ENCODE measurements at places on chromosomes 1 and 21. TPM values are rescaled to one million over a fixed set of nuclear protein-coding genes. Genes with fewer than 3 reads are reported as not detected.
A peak's percentile ranks its signal among the peaks of the same experiment; 100 is the strongest.

Gene GJB3
- total RNA-seq, result not detected

Gene MYOC
- total RNA-seq, result not detected

Gene ENO1
- total RNA-seq, result 357 TPM

DNA sequence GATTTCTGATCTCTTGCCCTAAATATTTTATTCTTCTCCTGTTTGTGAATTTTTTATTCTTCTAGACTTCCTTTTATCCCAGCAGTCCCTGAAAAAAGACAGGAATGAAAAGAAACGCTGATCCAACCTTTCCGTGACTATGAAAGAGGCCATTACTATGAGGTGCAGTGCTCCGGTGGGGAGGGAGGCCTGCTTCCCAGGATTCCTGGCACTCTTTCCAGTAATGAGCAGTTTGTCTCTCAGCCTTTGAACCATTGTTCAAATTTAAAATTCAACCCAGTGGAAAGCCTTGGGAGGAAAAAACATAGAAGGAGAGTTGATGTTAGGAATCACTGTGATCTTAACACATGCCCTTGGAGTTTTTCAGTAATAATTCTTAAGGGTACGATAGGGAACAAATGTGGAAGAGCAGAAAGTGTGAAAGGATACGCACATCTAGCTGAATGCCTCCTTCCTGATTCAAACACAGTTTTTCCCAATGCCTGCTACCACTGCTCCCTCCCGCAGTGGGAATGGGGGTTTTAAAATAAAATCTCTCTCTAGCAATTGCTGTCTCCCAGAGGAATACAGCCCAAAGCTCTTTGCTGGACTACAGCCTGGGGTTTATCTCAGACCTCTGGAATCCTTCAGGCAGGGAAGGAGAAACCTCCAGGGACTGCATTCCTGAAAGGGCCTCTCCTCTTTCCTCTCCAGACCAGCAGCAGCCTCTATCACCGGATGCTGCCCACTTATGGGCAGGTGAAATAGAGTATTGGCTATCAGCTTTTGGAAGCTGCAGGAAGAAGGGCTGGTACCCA, 6.1 kb downstream of the IER5 start:
- DNase-seq, result no peak

Gene LCE2A
- not detected for total RNA-seq

Gene MARCKSL1
- 912 TPM for total RNA-seq

- peak; percentile 56 for DNase-seq
Measured at GRCh38 chr1:151327903-151328674, 873 bp upstream of the PI4KB start.

Gene RIMKLA
- 4.1 TPM for total RNA-seq

Gene COL16A1
- total RNA-seq, result 52.2 TPM

Gene CDCA8
- 10.4 TPM for total RNA-seq

- DNase-seq, result peak; percentile 81
Measured at GRCh38 chr1:235327559-235328270, at the start of gene ARID4B. Gene ARID4B, minus strand, starts transcription at chr1:235328179. Its CDS starts 1,260 bp downstream, at chr1:235326919.

- DNase-seq, result no peak
Measured at GRCh38 chr1:87106144-87106543, 191.7 kb downstream of the HS2ST1 start.

Gene CD101
- total RNA-seq, result 3.2 TPM

Gene TRNP1
- 13.9 TPM for total RNA-seq

- DNase-seq, result no peak
Measured at GRCh38 chr1:74161497-74161896, 36.5 kb downstream of the LRRIQ3 start.

Gene OVAAL
- total RNA-seq, result not detected

- DNase-seq, result no peak
Measured at GRCh38 chr1:32501865-32502264, 37.0 kb downstream of the ZBTB8B start.

GRCh38 chr1:45929257-45929687, 125.9 kb downstream of the MAST2 start:
- DNase-seq, result no peak

DNA sequence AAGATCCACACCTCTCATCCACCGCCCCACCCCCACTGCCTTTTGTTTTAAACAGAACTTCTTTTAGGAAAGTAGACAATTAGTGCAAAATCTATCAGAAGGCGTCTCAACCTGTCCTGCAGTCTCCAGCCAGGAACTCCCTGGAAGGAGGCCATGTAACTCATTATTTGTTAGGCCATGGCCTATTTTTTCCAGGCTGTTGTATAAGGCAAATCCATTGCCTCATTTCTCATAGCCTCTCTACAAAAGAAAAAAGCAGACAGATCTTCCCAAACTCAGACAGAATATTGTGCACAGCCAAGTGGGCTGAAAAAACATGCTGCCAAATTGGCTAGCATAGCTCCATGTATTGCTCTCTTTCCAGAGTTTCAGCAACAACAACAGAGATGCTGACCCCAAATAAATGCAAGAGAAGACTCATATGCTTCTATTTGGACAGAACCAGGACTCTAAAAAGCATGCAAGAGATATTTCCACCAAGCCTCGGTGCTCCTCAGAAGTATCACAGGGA, 770.7 kb upstream of the CXADR start:
- DNase-seq, result no peak

DNA sequence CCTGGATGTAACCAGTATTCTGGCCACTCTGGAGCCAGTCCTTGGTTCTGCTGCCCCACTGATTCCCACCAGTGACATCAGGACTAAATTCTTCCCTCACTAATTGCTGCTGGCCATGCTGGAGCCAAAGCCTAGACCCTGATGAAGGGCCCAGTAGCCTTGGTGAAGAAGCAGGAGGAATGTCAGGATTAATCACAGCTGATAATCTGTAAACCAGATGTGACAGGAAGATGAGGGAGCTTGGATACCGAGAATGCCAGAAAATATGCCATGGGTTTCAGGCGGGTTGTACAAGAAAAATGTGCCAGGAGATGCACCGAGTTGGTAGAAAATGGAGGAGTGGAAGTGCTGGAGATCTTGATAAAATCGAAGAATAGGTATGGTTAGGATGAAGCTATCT, 119.0 kb upstream of the PPP2R5A start:
- no peak for DNase-seq

DNA sequence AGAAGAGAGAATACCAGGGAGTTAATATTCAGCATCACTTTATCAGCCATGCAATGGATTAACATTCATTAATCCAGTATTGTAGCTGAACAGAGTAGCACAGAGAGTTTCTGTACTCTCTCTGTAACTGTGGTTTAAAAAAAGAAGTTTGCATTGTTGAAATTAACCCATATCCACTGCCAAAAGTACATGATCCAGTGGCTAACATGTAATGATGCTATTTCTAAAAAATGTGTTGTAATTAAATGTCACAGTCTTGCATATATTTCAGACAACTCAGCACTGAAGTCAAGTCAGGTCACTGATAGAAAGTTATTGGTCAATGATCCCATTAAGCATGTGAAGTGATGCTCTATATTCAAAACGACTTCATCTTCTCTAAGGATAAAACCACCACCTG, 141.3 kb downstream of the NRIP1 start:
- no peak for DNase-seq

DNA sequence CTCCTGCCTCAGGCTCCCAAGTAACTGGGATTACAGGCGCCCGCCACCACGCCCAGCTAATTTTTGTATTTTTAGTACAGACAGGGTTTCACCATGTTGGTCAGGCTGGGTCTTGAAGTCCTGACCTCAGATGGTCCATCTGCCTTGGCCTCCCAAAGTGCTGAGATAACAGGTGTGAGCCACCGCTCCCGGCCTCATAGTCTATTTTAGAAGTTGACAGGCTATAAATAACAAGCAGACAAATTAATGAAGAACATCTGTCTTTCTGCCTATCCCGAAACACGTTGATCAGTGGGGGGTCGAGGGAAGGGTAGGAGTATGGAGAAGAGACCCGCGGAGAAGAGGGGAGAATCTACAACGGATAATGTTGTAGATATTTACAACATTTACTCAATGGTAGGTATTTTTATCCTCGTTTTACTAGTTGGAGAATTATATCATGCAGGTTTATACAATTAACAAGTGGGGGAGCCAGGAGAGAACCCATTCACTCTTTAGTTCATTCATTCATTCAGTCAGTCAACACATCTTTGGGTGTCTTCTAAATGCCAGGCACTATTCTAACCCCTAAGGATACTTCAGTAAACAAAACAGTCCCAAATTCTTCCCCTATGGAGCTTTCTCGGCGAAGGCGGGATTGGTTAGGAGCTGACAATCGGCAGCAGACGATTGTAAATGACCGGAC, 497 bp upstream of the IFNAR2 start:
- DNase-seq, result no peak

Gene OR14K1
- not detected for total RNA-seq
